ENCODE measurements at places on chromosomes 3 and 15. TPM values are rescaled to one million over a fixed set of nuclear protein-coding genes. Genes with fewer than 3 reads are reported as not detected.

The DNAH1 gene
- polyA plus RNA-seq, result 10.0 TPM

The MEX3B gene
- 19.3 TPM for polyA plus RNA-seq

The MDFIC2 gene
- polyA plus RNA-seq, result not detected

The CPNE9 gene
- 0.15 TPM for polyA plus RNA-seq

The SLC2A2 gene
- polyA plus RNA-seq, result 15.3 TPM

The ADGRG7 gene
- not detected for polyA plus RNA-seq

The BTLA gene
- polyA plus RNA-seq, result 0.43 TPM

The RAB6B gene
- 17.5 TPM for polyA plus RNA-seq

The ELL3 gene
- 3.0 TPM for polyA plus RNA-seq

All from right renal pelvis (tissue), 4 donors.